HS-27A (cell line): ENCODE measurements at places on chromosomes 7 and 10.

GRCh38 chr7:100969066-100969615 is at the start of gene MUC12:
Gene MUC12, plus strand, starts transcription at chr7:100969565. Its CDS starts 58 bp downstream, at chr7:100969623.
- no peak for DNase-seq

DNA sequence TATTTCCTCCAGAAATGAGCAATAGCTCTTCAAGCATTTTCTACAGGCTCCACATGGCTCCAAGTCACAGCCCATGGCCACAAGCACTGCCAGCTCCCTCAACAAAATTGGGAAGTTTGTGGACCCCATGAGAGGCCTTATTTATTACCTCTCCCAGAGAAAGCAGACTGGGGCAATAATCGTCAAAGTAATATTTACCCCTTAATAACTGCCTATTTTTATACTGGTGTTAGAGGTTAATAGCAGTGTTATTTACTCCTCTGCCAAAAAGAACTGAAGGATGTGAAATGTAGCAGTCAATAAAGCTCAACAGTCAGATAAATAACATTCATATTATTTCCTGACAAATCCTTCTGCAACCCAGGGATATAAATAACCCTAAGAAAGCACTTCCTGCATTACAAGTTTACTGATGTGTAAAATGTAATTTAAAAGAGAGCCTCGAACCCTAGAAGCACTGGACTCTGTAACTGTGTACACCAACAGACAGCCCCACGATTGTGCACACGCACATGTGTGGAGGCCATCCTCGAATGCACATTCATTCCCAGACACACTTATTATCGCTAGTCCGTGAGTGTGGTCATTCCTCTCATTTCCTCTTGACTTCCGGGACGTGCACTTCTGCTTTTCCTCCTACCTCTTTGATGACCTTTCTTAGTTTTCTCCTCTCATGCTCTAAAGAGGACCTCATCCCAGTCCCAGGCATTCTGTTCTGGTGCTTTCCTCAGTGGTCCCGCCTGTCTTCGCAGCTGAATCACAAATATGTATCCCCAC is 157.4 kb downstream of the EVX1 start:
- no peak for DNase-seq

DNA sequence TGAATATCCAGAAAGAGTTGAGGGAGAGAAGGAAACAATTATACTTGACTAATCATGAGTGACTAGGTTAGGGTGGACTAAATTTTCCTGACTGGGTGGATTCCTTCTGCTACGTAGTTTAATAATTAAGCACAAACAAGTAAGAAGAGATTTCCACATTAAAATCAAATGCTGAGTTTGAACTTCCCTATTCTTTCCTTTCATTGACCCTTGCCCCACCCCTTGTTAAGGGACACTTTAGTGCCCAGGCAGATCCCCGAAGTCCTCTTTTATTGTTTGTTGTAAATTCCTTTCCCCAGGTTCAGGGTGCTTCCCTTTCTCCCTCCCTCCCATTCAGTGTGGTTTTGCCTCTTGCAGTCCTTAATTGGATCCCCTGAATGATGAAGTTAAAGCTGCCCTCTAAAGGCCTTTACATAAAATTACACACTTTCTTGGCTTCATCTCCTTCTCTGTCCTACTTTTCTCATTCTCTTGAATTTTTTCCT is 8.8 kb upstream of the SPAM1 start:
- DNase-seq: no peak

DNA sequence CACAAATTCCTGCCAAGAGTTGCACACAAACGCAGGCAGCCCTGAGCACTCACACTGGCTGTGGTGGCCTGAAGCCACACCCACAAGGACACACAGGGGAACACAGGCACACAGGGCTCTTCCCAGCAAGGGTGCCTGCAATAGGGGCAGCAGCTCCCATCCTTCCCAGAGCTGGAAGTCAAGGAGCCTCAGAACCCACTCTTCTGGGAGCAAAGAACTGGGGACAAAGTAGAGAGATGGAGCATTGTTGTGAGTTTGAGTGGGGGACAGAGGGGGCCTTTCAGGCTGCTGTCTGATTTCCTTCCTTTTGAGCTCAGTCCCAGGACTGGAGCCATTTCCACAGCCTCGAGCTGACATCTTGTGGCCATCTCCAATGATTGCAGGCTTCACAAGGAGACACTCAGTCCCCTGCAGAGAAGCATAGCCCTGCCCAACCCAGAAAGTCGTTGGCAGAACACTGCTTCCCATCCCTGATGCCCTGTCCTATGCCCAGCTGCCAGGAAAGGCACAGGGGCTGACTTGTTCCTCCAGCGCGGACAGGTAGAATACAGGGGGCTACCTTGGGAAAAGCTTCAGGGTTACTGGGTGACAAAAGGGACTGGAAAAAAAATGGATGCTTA is 34.4 kb upstream of the SLF2 start:
- DNase-seq: peak; percentile 26

- no peak for DNase-seq
These were observed 47.1 kb upstream of the TMEM72 start for GRCh38 chr10:44864051-44864450.

- DNase-seq: no peak
These were observed 195.7 kb downstream of the THSD7A start for GRCh38 chr7:11636274-11636673.

DNA sequence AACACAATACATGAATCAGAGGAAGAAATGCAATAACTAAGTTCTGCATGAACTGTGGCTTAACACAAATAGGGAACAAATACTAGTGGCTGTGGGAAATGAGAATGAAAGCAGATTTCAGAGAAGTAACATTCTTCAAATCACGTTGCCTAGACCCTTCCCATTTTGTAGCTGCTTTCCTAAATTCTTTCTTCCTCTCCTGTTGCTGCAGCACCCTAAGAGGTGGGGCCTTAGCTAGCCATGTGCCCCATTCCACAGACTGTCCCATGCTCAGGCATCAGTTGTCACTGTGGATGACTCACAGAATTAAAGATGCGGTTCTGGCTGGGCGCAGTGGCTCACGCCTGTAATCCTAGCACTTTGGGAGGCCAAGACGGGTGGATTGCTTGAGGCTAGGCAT is 704.7 kb upstream of the C7orf33 start:
- DNase-seq: no peak

DNA sequence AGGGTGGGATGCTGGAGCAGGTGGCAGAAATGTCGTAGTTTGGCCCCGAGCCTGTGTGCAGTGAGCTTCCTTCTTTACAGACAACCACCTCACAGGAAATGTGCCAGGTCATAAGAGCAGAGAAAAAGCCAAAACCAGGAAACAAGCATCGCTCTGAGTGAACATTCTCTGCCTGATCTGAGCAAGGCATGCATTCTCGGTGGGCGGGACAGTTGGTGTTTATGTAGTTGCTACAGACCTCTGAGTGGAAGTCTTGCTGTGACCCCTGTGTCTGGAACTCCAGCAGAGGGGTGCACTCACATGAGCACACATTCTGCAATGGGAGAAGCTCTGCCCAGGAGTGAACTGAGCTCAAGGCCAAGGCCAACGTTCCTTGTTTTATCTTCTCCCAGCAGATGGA is 230.1 kb downstream of the TCERG1L start:
- no peak for DNase-seq

- no peak for DNase-seq
These were observed 131.6 kb downstream of the PKD1L1 start for GRCh38 chr7:47816647-47817046.

GRCh38 chr7:27994639-27995038 is 186.0 kb downstream of the JAZF1 start:
- DNase-seq: no peak

- no peak for DNase-seq
These were observed 81.4 kb downstream of the ATXN7L1 start for GRCh38 chr7:105794741-105795729.

- no peak for DNase-seq
These were observed 37.2 kb downstream of the TMEM120A start for GRCh38 chr7:75957021-75957736.

DNA sequence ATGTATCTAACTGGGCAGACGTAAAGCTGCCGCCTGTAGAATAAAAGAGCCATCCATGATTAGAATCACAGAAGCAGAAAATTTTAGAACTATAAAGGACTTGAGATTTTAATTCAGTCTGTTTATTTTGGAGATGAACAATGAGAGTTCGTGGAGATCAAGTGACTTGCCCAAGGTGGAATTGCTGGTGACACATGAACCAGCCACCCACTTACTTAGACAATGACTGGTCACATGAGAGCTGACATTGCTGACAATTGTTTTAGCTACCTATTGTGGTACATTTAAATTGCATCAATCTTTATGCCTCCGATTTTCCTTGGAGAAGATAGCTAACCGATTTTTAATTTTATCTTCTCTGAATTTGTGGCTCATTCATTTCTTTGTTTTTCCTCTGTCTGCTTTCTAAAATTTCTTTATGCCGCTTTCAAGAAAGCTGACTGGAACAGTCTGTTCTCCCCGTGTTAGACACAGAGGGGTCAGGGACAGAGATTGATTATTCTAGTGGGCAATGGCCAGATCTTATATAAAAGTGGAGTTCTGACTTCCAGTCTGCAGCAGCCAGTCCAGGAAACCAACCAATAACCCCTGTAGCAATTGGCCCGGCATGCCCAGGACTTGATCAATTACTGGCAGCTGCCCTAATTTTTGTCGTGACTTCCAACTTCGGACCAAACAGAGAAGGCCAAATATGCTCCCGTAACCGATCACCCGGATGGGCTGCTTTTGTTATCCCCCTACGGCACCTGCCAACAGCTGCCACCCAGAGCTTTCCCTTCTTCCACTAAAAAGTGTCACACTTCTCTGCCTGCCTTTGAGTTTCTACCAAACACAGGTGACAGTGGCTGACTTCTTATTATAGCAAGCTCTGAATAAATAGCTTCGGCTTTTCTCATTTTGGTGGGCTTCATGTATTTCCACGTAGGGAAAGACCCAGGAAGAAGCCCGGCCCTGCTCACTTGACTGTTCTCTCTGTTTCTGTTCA is 241.6 kb downstream of the CAMK1D start:
- DNase-seq: no peak

GRCh38 chr7:36409180-36409579 is 19.5 kb downstream of the ANLN start:
- no peak for DNase-seq

DNA sequence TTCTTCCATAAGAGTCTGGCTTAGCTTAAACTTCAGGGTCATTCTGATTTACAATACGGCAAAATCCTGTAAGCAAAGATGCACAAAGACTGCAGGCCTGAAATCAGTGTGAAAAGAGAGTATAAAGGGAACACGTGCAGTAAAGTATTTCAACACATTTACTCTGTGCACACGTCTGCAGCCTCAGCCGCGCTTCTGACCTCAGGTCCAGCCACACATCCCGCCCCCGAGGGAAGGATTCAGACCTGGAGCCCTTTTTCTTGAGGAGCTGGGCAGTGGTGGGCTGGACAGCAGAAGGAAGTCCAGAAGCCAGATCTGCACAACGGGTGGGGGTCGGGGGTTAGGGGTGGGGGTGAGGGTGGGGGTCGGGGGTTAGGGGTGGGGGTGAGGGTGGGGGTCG is 58.9 kb upstream of the FAM20C start:
- DNase-seq: no peak

DNA sequence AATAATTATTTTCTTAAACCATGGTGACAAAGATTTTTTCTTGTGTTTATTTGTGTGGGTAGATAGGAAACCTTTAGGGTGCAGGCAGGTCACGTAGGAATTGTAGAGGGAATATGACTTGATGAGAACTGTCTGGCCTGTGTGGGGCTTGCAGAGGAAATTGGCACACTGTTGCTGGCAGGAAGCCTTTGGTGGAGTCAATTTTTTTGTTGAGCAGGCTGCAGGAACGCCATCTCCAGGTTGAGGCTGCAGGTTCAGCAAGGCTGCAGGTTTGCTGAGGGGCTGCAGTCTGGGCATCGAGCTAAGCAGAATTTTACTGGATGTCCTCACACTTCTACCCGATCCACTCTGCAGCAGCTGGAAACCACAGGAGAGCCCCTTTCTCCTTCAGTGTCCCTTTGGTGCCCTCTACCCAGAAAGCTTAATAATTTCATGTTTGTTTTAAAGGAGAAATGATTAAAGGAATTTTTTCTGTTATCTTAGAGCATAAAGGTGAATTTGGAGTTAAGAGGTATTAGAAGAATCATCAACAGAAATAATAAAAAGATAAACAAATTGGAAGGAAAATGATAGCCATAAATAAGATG is 37.0 kb downstream of the TBC1D12 start:
- no peak for DNase-seq

DNA sequence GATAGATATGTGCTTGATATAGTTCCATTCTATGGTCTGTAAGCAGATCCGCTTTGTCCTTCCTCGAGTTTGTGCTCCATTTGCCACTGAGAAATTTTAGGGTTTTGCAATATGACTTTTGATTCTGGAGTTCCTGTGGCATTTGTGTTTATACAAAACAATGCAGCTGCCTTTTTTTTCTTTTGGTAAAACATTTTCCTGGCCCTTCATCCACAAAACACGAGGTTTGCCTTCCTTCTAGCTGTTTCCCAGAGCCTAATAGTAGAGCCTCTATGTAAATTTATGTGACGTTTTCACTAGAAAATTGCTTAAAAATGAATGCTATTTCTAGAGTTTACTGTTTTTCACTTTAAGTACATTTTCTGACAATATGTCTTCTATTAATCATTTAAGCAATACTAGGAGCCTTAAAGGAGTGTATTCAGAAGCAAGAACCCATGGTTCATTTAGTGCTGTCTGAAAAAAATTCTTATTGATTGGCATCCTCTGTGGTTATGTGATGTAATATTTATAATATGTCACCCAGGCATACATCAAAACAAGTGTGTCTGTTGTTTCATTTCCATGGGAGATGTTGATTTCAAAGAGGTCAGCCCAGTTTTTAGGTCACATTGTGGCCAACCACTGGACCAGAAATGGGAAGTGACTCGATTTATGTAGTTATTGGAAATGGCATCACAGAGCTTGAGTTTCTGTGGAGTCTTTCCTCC is 618.3 kb downstream of the LRMDA start:
- no peak for DNase-seq

- no peak for DNase-seq
These were observed 25.6 kb upstream of the TMEM196 start for GRCh38 chr7:19798986-19799385.

- no peak for DNase-seq
These were observed 4.6 kb downstream of the MARVELD1 start for GRCh38 chr10:97718178-97718577.

GRCh38 chr7:109873296-109873695 is 1217.6 kb upstream of the LRRN3 start:
- DNase-seq: no peak

- DNase-seq: no peak
These were observed 12.6 kb downstream of the TOMM7 start for GRCh38 chr7:22809902-22810642.

- no peak for DNase-seq
These were observed 247.6 kb upstream of the HGF start for GRCh38 chr7:82017334-82017943.
